Activated T-helper 1 cell treated with anti-CD3 and anti-CD28 coated beads, Interleukin-2, amount 50 U/mL, for 16 hours (primary cell): ENCODE measurements at places on chromosomes 4 and X.

GRCh38 chr4:9944431-9945425, 76.6 kb downstream of the SLC2A9 start:
- no peak for DNase-seq

DNA sequence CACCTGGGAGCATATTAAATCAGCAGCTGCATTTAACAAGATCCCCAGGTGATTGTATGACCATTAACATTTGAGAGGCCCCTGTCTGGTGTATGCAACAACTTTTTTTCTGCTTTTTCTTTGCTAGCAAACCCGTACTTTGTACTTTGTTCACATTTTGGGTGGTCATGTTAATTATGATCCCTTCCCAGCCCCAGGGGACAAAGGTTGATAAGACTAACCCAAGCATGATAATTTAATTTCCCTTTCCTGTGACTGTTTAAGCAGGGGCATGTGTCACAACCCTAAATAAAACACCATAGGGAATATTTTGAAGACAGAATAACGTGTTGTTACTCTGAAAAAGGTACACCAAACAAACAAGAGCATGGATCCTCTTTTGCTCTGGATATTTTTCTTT, 332.0 kb downstream of the PCDH18 start:
- DNase-seq: no peak

GRCh38 chrX:154720067-154720466, 30.8 kb downstream of the GAB3 start:
- DNase-seq: no peak

DNA sequence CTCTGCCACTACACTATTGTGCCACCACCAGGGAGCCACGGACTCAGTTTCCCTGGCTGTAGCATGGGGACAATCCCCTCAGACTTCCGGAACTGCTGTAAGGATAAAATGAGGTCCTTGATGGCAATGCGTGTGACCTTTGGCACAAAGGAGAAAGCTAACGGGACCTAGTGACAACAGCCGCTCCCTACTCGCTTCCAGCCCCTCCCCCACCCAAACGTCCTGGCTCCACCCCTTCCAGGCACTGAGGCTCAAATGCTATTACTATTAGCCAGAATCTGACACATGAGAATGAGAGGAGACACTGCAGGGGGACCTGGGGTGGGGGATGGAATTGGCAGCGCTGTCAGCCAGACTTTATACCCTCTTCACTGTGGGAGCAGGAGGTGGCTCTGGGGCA, 5.4 kb upstream of the DUSP9 start:
- DNase-seq: no peak

- DNase-seq: no peak
Measured at GRCh38 chr4:120528428-120528827, 394.1 kb downstream of the PRDM5 start.
